ENCODE measurements at places on chromosomes 3 and 15.
A peak's percentile ranks its signal among the peaks of the same experiment; 100 is the strongest.

DNA sequence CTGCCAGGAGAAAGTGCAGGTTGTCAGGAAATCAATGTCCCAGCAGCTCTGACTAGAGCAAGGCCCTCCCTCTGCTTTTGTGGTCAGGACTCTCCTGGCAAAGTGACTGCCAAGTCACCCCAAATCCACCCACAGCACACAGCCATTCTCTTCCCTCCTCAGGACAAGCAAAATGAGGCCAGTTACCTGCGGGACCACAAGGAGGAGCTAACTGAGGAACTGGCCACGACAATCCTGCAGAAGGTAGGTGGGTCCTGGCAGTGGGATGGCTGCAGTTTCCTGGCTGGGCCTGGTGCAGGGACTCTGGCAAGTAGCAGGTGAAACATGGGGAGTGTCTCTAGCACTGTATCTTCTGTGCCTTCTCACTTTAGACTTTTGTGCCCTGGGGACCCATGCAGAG lies 142.5 kb upstream of the EIF1B start:
- DNase-seq, result no peak

- DNase-seq, result no peak
Observed at GRCh38 chr3:105137911-105138310, 228.8 kb upstream of the ALCAM start.

- DNase-seq, result no peak
Observed at GRCh38 chr3:87072446-87072845, 81.5 kb upstream of the VGLL3 start.

GRCh38 chr3:29291260-29291981 lies 10.6 kb downstream of the RBMS3 start:
- DNase-seq, result no peak

- DNase-seq, result no peak
Observed at GRCh38 chr15:63447017-63447676, 57.2 kb upstream of the USP3 start.

DNA sequence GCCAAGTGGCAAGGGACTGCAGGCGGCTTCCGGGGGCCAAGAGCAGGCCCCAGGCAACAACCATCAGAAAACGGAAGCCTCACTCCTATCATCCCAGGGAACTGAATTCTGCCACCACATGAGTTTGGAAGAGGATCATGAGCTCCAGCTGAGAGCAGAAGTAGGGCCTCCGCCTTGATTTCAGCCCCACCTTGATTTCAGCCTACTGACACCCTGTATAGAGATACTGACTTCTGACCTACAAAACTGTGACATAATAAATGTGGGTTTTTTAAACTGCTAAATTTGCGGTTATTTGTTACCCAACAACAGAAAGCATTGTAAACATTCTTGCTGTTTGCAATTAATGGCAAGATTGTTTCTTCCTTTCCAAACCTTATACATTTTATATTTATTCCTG lies 21.6 kb upstream of the RARRES1 start:
- DNase-seq, result no peak

- no peak for DNase-seq
Observed at GRCh38 chr15:85326291-85326690, 54.1 kb upstream of the AKAP13 start.

GRCh38 chr3:48695393-48695753 lies 9.7 kb upstream of the NCKIPSD start:
- DNase-seq, result no peak

- DNase-seq, result no peak
Observed at GRCh38 chr3:127538569-127538968, 52.0 kb downstream of the TPRA1 start.

- no peak for DNase-seq
Observed at GRCh38 chr15:33600212-33600611, 289.4 kb downstream of the RYR3 start.

DNA sequence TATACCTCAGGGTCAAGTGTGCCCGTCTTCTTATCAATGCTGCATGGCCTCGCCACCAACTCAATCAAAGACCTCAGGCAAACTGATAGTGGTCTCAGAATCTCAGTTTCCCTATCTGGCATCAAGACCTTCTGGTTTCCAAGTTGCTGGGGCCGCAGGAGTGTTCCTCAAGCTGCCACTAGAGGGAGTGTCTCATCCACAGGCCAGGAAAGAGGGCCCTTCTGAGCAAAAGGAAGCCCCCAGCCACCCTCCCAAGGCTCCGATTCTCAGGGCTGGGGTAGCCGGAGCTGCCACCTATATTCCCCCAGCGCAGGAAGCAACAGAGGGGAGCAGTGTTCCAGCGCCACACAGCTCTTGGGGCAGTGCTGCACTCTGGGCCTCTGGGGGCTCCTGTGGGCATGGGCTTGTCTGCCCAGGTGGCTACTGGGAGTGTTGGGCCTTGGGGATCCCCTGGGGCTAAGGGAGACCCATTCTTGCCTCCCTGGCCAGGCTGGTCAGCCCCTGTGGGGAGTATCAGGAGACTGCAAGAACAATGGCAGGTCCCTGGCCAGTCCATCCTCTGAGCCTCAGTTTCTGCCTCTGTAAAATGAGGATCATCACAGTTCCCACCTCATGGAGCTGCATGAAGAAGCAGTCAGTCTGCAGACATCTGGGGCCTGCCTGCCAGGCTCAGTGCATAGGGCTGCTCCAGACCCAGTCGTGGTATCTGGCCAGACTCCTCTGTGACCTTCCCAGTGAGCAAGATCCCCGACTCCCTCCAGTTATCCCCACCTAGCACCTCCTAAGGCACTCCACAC lies 23.4 kb upstream of the SEC13 start:
- no peak for DNase-seq

- DNase-seq, result peak; percentile 33
Observed at GRCh38 chr15:72237853-72238224, 6.8 kb upstream of the PKM start.

DNA sequence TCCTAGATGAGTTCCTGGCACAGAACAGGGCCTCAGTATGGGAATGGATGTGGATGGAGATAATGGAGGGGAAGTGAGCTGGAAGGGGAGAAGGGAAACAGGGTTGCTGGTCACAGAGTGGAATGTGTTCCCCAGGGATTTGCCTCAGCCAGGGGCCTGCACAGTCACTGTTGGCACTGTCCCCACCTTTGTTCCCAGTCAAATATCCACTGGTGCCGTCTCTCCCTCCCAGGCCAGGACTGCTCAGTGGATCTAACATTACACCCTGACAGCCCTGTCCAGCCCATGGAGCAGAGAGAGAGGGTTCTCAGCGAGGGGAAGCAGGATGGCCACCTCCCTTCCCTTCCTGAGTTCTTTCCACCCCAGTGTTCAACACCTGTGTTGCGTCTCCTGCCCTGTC lies 1.5 kb upstream of the PPP1R2 start:
- DNase-seq, result no peak

GRCh38 chr3:131591394-131592014 lies 88.7 kb upstream of the MRPL3 start:
- no peak for DNase-seq

DNA sequence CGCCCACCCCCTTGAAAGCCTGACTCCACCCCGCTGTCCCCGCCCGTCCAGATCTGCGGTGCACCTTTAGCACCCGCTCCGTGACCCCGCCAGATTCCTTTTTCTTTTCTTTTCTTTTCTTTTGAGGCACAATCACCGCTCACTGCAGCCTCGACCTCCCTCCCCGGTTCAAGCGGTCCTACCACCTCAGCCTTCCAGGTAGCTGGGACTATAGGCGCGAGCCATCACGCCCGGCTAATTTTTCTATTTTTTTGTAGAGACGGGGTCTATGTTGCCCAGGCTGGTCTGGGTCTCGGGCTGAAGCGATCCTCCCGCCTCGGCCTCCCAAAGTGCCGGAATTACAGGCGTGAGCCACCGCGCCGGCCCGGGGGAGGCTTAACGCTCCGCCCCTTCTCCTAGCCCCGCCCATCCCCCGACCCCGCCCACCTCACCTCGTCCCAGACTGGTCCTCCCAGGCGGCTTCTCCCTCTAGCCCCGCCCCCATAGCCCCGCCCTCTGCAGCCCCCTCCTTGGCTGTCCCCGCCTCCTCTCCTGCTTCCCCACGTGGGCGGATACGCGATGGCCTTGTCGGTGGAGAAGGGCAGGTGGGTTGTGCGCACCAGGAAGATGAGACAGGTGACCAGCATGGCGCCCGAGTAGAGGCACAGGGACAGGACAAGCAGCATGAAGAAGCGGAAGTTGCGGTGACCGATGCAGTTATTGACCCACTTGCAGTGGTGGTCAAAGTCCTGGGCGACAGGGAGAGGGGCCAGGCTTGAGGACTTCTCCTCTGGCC lies 3.2 kb downstream of the ZDHHC19 start:
- no peak for DNase-seq

DNA sequence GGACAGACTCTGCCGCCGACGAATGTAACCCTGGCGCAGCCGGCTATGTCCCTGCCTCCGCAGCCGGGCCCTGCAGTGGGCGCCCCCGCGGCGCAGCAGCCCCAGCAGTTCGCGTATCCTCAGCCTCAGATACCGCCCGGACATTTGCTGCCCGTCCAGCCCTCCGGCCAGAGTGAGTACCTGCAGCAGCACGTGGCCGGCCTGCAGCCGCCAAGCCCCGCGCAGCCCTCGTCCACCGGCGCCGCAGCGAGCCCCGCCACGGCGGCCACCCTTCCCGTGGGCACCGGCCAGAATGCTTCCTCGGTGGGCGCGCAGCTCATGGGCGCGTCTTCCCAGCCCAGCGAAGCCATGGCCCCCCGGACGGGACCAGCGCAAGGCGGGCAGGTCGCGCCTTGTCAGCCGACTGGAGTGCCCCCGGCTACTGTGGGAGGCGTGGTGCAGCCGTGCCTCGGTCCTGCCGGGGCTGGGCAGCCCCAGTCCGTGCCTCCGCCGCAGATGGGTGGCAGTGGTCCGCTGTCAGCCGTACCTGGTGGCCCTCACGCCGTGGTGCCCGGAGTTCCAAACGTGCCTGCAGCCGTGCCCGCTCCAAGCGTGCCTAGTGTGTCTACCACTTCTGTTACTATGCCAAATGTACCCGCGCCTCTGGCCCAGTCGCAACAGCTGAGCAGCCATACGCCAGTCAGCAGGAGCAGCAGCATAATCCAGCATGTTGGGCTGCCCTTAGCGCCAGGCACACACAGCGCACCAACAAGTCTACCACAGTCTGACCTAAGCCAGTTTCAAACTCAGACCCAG lies 2.4 kb downstream of the TSC22D2 start:
- no peak for DNase-seq

- DNase-seq, result no peak
Observed at GRCh38 chr15:40891810-40892446, 2.3 kb upstream of the VPS18 start.

DNA sequence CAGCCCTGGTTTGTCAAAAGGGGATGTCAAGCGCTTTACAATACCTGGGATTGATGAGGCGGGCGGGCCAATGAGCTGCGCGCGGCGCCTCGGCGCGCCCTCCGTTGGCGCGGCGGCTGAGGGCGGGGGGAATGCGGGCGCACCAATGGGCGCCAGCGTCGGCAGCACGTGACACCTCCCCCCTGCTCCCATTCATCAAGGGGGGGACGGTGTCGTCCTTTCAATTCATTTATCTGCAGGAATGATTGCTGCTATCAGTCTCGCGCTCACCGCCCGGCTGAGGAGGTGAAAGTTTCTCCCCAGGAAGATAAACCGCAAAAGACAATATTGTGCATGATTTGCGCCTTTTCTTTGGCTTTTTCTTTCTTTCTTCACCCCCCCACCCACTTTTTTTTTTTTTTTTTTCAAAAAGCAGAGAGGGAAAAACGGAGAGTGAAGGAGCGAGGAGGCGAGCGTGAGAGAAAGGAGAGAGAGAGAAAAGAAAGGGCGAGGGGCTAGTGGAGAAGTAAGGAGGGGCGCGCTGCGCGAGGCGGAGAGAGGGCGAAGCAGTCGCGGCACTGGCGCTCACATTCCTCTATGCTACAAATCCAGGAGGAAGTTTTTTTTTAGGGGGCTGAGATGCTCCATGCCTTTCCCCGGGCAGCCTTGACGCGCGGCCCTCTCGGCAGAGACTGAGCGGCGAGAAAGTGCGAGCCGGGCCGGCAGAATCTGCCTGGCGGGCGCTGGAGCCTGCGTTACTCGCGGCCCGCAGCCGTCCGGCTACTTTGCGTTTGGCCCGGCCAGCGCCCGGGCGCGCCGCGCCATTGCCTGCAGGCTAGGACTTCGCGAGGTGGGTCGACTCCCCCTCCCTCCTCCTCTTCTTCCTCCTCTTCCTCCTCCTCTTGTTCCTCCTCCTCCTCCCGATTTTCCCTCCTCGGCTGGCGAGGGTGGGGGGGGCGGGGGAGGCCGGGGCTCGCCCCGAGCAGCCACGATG lies at the start of gene ZIC1:
TSS of gene ZIC1 (plus strand) at position 223 of the 973 bp plus-strand sequence. CDS start at position 971, 748 bp downstream.
- no peak for DNase-seq
